ENCODE measurements at places on chromosomes 3 and 15.

- DNase-seq, result no peak
These were observed 728.6 kb downstream of the ROBO1 start for GRCh38 chr3:79039192-79039591.

GRCh38 chr3:65144791-65145351 lies 457.1 kb upstream of the ADAMTS9 start:
- no peak for DNase-seq

DNA sequence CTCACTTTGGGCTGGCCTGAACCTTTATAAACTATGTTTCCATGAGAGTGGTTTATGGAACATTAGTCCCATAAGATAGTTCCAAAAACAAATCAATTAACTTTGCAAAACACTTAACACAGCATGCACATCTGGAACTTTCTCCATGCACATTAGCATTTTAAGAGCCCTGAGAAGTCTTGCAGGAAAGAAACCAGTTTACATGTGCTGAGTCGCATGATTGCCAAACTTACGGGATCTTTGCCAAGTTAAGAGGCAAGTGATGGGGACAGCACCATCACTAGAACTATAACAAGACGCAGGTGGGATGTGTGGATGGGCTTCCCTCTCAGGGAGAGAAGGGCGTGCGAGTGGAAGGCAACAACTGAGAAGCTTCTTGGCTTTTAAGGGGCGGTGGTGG lies 20.7 kb downstream of the ADAMTS9 start:
- no peak for DNase-seq

DNA sequence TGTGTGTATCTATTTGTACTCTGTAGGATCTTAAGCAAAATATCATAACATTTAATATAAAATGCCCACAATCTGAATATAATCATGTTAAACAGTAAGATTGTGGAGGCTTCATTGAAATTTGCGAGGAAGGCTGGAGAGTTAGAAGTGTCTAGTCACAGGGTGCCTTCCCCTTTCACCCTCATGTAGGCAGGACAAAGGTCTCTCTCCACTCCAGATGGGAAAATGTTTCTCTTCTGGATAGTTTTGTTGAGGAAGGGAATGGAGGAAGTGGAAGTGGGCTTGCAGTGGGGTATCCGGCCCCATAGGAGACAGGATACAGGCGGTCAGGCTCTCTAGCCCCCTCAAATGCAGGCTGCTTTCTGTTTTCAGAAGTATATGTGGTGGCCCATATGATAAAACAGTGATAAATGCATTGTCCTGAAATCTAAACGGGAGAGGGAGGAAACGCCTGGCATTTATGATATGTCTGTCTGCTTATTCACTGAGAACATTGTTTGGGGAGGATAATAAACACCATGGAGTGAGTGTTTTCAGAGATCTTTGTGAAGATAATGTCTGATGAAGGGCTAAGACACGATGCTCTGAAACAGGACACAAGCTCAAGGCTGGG lies 13.3 kb upstream of the MYZAP start:
- no peak for DNase-seq

GRCh38 chr15:91627473-91628278 lies 225.8 kb upstream of the SLCO3A1 start:
- DNase-seq, result no peak

GRCh38 chr15:77014132-77015081 lies 19.5 kb downstream of the PSTPIP1 start:
- no peak for DNase-seq

All from NCI-H1436 treated with DMSO at 0.1 percent for 48 hours (cell line).